H1 (cell line): ENCODE measurements at places on chromosomes 5 and 9.

- no peak overlapping the region for H3K4me3 ChIP-seq
- H3K27ac ChIP-seq, result no peak overlapping the region
- no peak for DNase-seq
- no peaks in the 10 kb centered on the region for H3K27me3 ChIP-seq
These were observed 474.9 kb upstream of the CDH10 start for GRCh38 chr5:25119650-25120049.

DNA sequence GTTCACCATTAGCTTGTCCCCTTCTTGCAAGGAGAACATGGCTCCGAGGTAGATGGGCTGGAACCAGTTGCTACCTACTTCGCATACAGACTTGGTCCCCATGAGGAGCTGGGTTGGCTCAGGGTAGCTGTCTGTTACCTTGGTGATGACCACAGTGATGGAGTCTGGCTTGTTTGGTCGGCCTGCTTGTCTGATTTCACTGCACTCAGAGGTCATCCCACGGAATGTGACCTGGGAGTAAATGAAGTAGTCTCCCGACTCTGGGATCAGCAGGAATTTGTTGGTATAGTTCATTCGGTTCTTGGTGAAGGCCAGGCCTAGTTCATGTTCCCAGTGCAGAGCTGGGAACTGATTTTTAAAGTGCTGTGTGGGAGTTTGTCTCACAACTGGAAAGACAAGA lies 15.3 kb downstream of the TNFSF15 start:
- no peak overlapping the region for H3K4me3 ChIP-seq
- DNase-seq, result no peak
- H3K4me1 ChIP-seq, result no peaks in the 10 kb centered on the region
- no peaks in the 10 kb centered on the region for H3K27me3 ChIP-seq
- H3K27ac ChIP-seq, result no peak overlapping the region
- no peaks in the 10 kb centered on the region for H3K36me3 ChIP-seq

DNA sequence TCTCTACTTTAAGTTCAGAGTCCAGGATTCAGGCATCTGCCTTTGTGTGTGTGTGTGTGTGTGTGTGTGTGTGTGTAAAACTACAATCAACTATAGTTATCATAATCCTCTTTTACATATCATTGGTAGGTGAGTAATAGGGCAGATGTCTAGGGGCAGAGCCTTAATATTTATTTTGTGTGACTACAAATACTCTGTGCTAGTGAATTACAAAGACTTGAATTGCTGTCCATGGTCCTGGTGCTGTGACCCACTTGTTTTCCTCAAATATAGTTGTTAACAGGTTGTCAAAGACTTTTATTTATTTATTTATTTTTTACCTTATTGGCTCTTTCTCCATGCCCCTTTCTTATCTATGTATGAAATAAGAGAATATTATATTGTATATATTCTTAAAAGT lies 196.8 kb downstream of the ANXA1 start:
- H3K36me3 ChIP-seq, result no peaks in the 10 kb centered on the region
- no peaks in the 10 kb centered on the region for H3K4me1 ChIP-seq
- no peak for DNase-seq
- no peak overlapping the region for H3K4me3 ChIP-seq
- H3K27me3 ChIP-seq, result no peaks in the 10 kb centered on the region

DNA sequence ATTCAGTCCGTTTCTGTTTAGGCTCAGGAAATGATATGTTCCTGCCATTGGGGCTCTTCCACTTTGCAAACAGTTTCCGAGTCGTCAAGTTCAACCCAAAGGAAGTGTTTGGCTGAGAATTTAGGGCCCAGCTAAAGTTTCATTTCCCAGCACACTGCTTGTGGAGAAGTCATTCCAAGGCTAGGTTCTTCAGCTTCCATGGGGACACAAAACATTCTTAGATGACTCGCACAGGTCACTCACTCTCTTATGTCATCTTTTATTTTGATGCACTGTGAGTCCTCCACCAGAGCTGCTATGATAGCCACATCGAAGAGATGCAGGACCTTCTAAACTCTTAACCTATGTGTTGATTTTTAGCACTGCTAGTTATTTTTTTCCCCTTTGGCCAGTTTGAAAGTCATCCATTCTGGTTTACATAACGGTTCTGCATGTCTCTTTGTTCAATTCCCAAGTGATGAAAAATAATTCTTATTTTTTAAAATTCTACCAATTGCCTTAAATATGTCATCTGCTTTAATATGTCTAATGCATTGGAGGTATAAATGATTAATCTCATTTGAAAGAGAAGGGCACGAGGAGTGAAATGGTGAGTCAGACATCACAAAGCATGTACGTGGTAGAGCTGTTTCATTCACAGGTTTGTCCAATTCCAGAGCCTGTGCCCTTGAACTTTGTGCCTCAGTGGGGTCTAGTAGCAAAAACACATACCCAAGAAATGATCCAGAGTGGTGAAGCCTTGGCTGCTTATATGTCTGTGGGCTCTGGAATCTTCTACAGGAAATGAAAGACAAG lies 84.3 kb downstream of the ZNF462 start:
- no peak overlapping the region for H3K4me3 ChIP-seq
- no peak overlapping the region for H3K27ac ChIP-seq
- peaks cover 32% of the 10 kb centered on the region for H3K36me3 ChIP-seq
- H3K27me3 ChIP-seq, result no peaks in the 10 kb centered on the region
- DNase-seq, result no peak

DNA sequence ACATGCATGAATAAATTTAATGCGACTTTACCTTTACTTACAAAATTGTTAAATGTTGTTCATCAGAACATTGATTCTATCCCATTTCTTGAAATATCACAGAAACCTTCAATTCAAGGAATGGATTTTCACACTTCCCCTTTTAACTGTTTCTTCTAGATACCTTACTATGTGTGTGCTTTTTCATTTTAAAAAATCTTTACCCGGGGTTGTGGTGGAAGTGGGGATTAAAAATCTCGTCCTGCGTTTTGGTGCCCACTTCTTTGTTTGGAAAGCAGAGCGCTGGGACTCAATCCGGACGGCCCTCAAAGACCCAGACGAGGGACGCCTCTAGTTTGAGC lies 5.8 kb upstream of the MEF2C start:
- H3K27me3 ChIP-seq, result peaks cover 37% of the 10 kb centered on the region
- no peak for DNase-seq
- H3K36me3 ChIP-seq, result no peaks in the 10 kb centered on the region
- peaks cover 3% of the 10 kb centered on the region for H3K4me1 ChIP-seq
- H3K4me3 ChIP-seq, result peak overlapping the region; percentile 68

GRCh38 chr5:3006526-3006925 lies 255.0 kb upstream of the IRX2 start:
- no peak overlapping the region for H3K27ac ChIP-seq
- no peaks in the 10 kb centered on the region for H3K27me3 ChIP-seq
- H3K4me3 ChIP-seq, result no peak overlapping the region
- no peaks in the 10 kb centered on the region for H3K4me1 ChIP-seq
- no peaks in the 10 kb centered on the region for H3K36me3 ChIP-seq
